CD4-positive, alpha-beta T cell treated with Interleukin-1 beta for 1 hour (primary cell): ENCODE measurements at places on chromosomes 6 and 20.

DNA sequence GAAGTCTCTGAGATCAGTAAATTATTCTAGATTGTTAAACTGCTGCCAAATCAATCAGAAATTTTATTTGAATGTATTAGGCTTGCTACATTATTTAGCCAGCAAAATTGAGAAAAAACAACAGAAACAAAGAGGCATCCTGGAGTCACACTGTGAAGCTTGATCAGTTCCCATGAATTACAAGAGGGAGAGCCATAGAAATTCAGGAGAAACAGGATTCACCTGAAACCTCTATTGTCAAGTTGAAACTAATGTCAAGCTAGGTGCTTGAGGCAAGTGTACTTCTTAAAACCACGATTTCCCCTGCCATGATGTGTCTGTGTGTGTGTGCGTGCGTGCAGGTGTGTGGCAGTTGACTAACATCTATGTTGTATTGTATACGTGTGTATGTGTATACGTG is 439.1 kb upstream of the NOX3 start:
- no peak for DNase-seq

DNA sequence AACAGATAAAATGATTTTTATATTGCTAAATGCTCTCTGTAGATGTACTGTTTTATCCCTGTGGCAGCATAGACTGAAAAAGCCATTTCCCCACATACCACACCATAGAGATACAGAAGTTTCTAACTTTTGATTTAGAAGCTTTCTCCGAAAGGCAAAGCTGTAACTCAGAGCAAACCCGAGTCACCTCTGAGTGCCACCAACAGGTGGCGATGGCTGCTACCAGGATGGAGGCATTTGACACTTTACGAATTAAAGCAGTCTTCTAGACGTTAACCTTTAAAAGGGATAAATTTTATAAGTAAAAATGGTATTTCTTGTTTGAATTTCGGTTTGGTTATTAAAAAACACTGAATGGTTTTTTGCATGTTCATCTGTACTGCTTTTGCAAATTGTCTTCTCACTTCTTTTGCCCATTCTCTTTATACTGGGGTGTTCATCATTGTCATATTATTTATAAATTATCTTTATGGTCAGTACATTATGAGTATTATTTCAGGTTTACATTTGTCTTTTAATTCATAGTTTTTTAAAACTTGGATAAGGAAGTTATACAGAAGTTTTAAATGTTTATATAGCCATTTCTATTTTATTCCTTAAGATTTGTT is 201.0 kb upstream of the CEP162 start:
- no peak for DNase-seq

DNA sequence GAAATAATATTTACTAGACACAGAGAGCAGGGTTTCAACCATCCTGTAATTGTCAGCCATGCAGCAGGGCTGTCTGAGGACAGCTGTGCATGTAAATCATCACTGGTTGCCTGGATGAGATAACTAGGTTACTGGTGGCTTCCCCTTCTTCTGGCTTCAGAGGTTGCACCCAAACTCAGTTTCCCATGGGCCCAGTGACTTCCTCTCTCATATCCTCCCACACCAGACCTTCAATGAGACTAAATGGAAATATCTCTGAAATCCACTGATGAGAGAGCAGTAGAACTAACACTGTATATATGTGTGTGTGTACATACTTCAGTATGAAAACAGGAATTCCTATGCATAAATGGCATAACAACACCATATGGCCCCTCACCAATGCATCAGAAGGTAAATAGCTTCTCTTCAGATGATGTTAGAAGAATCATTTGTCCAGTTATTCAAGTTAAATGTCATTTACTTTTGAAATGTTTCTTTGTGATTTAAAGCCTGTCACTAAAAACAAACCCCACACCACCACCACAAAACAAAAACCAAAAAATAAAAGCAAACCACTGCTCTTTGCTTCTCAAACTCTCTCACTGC is 51.0 kb upstream of the IL20RA start:
- DNase-seq: no peak

- peak; percentile 40 for DNase-seq
These were observed 66.2 kb downstream of the ARMC2 start for GRCh38 chr6:108914235-108915022.

GRCh38 chr20:15069355-15069754 is 731.9 kb upstream of the FLRT3 start:
- DNase-seq: no peak

GRCh38 chr20:45946149-45946970 is 11.9 kb downstream of the PCIF1 start:
- peak; percentile 81 for DNase-seq

DNA sequence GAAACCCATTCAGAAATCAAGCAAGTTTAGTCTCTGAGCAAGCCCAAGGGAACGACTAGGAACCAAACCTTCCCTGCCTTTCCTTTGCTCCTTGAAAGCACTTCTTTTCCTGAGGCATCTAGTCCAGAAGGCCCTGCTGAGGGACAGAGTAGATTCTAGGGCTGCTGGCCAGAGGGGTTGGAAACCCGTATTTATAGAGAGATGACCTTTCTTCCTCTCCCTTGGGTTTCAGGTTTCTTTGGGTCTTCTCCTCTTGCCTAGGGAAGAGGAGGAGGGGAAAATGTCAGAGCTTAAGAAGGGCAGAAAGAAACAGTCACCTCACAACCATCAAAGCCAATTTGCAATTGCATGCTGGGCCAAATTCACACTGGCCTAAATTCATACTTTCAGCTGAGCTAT is 5.8 kb downstream of the APOBEC2 start:
- no peak for DNase-seq

- no peak for DNase-seq
These were observed 291.2 kb upstream of the HS3ST5 start for GRCh38 chr6:114634016-114634415.
